Fibroblast of lung (primary cell): ENCODE measurements at places on chromosomes 3 and 15. TPM values are rescaled to one million over a fixed set of nuclear protein-coding genes. Genes with fewer than 3 reads are reported as not detected.
A peak's percentile ranks its signal among the peaks of the same experiment; 100 is the strongest.

DNA sequence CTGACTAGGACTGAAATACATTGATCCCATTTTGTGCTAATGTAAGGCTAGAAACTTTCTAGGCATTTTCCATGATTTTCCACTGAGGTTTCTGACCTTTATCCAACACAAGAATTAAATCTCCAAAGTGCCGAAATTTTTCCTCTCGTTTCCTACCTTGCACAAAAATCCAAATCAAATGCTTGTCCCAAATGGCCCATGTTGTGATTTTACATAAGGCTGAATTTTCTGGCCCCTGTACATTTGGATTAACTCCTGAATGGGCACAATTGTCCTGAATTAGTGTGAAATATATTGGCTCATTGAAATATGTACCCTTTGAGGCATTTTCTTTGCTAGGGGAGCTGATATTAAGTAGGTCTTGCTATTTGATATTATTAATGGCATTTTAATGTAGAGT lies 105.6 kb upstream of the CBLB start:
- no peak for DNase-seq

DNA sequence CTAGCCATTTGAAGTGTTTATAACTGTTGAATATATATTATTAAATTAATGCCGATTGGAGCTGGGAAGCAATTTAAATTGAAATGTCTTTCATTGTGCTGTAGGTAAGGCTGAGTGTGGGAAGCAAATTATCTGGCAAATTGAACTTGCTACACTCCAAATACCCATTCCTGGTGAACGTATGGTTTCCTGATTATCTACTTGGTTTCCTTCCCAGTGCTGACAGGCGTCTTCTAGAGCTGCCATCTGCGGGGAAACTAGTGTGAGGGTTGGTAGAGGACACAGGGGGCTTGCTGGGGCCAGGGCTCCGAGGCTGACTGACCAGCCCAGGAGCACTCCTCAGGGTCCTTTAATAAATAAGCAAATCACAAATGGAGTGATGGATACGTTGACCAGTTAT lies 581.4 kb upstream of the LMCD1 start:
- DNase-seq: no peak

GRCh38 chr3:63611382-63611781 lies 41.1 kb upstream of the SNTN start:
- no peak for DNase-seq

GRCh38 chr15:69410248-69410874 lies 3.8 kb upstream of the KIF23 start:
- peak; percentile 44 for DNase-seq

- no peak for DNase-seq
Observed at GRCh38 chr3:52067046-52067445, 10.7 kb upstream of the DUSP7 start.

DNA sequence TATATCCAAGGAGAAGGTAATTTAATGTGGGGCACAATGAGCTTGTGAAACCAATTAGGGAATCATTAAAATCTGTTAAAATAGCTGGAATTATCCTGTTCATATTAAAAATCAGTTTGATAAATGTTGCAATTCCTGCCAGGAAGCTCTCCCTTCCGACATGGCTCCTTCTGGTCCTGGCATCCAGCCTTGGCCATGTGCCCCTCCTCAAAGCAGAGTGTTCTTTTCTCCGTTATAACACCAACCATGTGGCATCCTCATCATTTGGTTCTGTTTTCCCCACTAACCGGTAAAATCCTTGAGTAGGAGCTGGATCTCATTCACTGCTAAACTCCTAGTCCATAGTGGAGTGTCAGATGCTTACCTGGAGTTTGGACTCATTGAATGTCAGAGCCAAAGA lies 127.2 kb downstream of the ARNT2 start:
- DNase-seq: no peak

GRCh38 chr3:57942388-57942787 lies 65.8 kb upstream of the FLNB start:
- DNase-seq: no peak

- no peak for DNase-seq
Observed at GRCh38 chr3:71429597-71429988, 153.9 kb downstream of the FOXP1 start.

DNA sequence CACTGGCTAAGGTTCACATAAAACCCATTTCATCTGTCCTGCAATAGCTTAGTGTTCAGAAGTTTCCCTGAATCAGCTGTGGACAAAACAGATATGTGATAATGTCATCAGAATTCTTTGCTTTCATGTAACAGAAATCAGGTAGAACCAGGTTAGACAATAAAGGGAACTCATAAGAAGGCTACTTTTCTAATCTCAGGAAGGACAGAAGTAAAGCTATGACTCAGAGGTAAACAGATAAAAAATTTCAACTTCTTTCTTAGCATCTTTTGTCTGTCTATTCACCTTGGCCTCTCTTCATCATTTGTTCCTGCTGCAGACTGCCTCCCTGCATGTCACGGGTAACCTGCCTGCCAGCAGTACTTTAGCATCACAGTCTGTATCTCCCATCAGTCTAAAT lies 643.1 kb downstream of the MECOM start:
- DNase-seq: no peak

- DNase-seq: no peak
Observed at GRCh38 chr15:35136321-35137189, 51.5 kb upstream of the NANOGP8 start.

DNA sequence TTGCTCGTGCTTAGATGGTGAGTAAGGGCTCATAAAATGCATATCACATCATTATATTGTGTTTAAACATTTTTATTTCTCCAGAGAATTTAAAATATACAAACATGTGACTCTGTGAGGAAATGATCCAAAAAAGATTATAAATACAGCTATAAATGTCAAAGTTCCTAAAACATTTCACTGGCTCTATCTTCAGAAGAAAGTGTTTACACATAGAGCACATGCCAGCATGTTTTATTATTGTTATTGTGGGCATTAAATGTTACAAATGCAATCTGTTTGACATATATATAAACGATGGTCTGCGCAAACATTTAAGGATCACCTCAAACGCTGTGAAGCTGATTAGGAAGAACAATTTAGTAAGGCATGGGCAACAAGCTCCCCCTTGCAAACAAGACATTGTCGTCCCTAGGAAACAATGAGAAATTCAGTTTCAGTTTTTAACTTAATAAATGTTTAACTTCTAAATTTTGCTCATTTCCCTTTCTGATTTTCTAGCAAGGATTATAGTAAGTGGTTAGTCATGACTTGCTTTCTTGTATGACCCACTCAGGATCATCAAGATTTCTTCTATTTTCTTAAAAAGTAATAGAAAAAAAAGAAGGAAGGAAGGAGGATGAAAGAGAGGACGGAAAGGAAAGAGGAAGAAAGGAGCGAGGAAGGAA lies 207.5 kb downstream of the SATB1 start:
- DNase-seq: no peak

GRCh38 chr3:1057436-1057835 lies 35.4 kb upstream of the CNTN6 start:
- no peak for DNase-seq

DNA sequence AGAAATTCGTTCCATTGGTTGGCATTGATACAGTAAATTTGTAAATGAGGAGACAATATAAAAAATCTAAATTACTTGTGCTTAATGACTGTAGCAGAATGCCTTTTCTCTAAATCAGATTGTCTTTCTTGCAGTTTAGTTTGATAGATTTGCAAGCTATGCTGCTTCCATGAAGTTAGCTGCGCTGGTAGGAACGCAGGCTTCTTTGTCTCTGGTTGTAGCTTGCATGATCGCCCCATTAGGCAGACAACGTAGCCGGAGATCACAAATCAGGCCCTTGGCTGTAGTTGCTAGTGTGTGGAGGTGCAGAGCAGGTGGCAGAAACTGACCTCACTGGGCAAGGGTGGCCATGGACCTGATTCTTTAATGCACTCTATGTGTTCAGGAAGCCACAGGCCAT lies 6.1 kb downstream of the ZIC1 start:
- no peak for DNase-seq

DNA sequence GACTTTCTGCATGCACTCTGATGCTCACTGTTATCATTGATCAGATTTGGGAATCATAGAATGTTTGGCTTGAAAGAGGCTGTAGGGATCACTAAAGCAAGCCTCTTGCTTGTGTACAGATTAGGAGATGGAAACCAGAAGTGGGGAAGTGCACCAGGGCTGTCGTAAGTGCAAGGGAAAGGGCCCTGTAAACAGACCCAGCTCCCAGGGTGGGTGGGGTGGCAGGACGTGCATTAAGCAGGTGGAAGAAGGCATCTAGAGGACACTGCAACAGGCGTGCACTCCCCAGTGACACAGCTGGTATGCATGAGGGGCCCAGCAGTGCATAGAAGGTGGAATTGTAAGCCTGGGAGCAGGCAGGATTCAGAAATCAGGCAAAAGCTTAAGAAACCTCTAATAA lies 58.0 kb upstream of the SLC7A14 start:
- DNase-seq: no peak

DNA sequence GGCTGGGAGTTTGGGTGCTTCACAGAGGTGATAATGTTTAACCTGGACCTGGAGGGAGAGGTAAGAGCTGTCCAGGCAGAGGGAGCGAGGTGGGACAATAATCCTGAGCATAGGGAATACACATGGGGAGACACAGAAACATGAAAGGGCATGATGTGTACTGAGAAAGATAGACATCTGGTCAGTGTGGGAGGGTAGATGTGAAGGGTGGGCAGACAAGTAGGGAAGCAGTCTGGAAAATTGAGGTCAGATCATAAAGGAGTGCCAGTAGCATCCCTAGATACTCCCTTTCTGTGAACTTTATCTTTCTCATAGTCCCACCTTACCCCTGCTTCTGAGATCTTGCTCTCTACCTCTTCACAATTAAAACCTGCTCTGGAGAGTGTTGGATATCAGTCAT lies 12.0 kb upstream of the GLCE start:
- DNase-seq: no peak

GRCh38 chr3:8470801-8471200 lies 30.8 kb upstream of the LMCD1 start:
- DNase-seq: no peak

DNA sequence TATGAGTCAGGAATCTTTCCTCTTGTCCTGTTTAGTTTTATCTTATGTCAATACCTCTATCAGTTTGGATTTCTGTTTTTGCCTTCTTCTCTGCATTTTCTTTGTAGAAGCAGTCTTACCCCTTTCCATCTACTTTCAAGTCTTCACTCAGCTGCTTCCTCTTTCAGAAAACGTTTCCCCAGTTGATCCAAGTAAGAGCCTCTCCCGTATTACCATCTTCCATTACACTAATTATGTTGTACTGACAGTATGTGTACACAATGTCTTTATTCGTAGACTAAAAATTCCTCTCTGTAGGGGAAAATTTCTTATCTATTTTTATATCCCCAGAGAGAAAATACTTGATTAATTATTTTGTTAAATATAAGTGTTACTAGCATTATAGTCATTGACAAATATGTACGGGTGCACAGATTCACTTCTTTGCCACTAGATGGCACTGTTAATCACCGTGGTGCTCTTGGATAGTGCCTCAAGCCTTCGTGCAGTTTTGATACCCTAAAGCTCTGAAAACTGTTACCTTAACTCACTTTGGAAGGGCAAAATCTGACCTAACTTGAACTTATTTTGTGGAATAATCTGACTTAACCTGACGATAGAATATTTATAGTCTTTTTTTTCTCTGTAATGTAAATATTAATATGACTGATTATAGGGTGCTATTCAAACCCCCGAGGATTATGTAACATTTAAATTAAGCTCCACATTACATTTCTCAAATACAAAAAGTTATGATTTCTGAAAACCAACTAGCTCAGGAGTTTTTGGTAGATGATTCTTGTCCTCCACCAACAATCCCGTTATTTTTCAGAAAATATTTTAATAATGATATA lies 74.2 kb upstream of the POU1F1 start:
- DNase-seq: peak; percentile 60

- no peak for DNase-seq
Observed at GRCh38 chr15:48719668-48720067, 74.2 kb upstream of the FBN1 start.

DNA sequence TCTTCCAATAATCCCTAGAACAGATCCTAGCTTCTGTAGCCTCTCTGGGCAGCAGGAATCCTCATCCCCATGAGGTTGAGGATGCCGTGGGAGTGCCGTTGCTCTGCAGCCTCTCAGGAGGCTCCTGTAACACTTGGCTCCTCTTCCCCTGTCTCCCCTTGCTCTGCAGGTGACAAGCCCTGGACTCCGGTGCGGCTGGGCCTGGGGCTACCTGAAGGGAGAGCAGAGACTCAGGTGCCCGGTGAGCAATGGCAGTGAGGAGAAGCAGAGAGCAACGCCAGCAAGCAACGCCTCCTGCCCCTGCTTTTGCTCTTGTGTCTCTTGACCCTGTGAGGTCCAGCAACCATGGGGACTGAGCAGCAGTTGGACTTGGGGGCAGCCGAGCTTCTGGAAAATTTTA lies 91.2 kb downstream of the CEMIP start:
- no peak for DNase-seq

- DNase-seq: peak; percentile 74
Observed at GRCh38 chr3:58332575-58333188, at the start of gene PXK. PXK (plus strand) TSS chr3:58332892; CDS start chr3:58332989, 97 bp downstream.

DNA sequence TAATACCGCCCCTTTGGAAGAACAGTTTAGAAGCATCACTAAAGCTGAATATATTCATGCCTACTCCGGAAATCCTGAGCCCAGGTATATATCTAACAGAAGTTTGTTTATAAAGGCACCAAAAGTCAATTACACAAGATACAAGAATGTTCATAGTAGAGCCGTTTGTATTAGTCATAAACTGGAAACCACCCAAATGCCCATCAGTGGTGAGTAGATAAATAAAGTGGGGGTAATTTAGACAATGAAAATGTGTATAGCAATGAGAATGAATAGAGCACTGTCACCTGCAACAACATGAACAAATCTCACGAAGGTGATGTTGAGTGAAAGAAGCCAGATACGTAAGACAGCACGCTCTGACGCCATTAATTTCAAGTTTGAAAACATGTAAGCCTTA lies 68.3 kb upstream of the GLCE start:
- peak; percentile 77 for DNase-seq

DNA sequence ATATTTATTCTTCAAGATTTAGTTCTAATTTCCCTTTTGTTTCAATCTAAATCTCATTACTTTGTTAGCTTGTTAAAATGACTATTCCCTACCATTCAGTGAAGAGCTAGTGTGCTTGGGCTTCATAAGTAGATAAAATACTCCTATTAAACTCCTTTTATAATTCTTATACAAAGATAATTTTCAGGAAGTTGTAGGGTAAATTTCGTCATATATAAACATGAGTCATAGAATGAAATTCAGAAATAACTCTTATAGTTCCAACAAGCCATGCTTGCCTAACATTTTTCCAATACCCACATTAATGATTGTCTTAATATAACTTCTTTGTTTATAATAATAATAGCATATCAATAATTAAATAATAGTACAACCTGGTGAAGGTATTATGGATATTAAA lies 407.3 kb downstream of the NAALADL2 start:
- DNase-seq: peak; percentile 54

The CLEC3B gene
- total RNA-seq: 20.0 and 56.3 TPM in 2 replicates

The GOLGA8K gene
- under 0.01 and 0.17 TPM in 2 replicates for total RNA-seq

The SEMA7A gene
- 2.3 and 5.6 TPM in 2 replicates for total RNA-seq

The SEMA6D gene
- 9.5 and 13.4 TPM in 2 replicates for total RNA-seq

The APOD gene
- 2.1 and 3.6 TPM in 2 replicates for total RNA-seq

The SNTN gene
- not detected in 2 replicates for total RNA-seq

The DISP2 gene
- total RNA-seq: under 0.01 and 0.26 TPM in 2 replicates

The SLC6A20 gene
- total RNA-seq: not detected in 2 replicates

The CDCP1 gene
- total RNA-seq: 16.9 and 56.1 TPM in 2 replicates

The SLC12A1 gene
- not detected in 2 replicates for total RNA-seq

The IGSF11 gene
- under 0.01 and 0.26 TPM in 2 replicates for total RNA-seq
